Fibroblast of the aortic adventitia (primary cell): ENCODE measurements at places on chromosomes 13 and 19. TPM values are rescaled to one million over a fixed set of nuclear protein-coding genes. Genes with fewer than 3 reads are reported as not detected.

Gene CDX2
- not detected in 2 replicates for total RNA-seq

Gene C19orf85
- not detected in 2 replicates for total RNA-seq

Gene ZNF471
- 2.5 and 11.0 TPM in 2 replicates for total RNA-seq

Gene FUT2
- not detected in 2 replicates for total RNA-seq

Gene SPRY2
- 4.6 and 60.3 TPM in 2 replicates for total RNA-seq

Gene ZNF813
- 2.5 and 4.0 TPM in 2 replicates for total RNA-seq

Gene CYP2F1
- total RNA-seq = not detected in 2 replicates

Gene LGALS4
- total RNA-seq = 0.82 TPM in 1 of 2 replicates, not detected in the other

Gene SH2D3A
- total RNA-seq = not detected in 2 replicates

- DNase-seq = no peak
These were observed 41.1 kb downstream of the OR10H4 start for GRCh38 chr19:15989889-15990288.

DNA sequence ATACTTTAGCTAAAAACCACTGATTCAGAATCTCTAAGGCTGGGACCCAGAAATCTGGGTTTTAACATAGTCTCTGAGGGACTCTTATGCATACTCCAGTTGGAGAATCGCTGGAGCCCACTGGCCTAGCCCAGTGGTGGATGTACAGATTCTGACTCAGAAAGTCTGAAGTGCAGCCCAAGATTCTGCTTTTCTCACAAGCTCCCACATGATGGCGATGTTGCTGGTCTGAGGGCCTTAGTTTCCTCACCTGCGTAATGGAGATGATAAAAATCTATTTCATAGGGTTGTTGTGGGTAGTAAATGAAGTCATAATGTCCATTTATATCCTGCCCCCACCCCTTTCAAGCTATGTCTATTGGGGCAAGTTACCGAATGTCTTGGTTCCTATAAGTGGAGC, 7.7 kb upstream of the CDADC1 start:
- peak; percentile 45 for DNase-seq

- no peak for DNase-seq
These were observed 19.5 kb upstream of the ARL11 start for GRCh38 chr13:49608651-49609331.

GRCh38 chr13:109140479-109141349, 511.3 kb downstream of the MYO16 start:
- no peak for DNase-seq

- peak; percentile 33 for DNase-seq
These were observed 4.0 kb downstream of the EBI3 start for GRCh38 chr19:4233282-4233853.

DNA sequence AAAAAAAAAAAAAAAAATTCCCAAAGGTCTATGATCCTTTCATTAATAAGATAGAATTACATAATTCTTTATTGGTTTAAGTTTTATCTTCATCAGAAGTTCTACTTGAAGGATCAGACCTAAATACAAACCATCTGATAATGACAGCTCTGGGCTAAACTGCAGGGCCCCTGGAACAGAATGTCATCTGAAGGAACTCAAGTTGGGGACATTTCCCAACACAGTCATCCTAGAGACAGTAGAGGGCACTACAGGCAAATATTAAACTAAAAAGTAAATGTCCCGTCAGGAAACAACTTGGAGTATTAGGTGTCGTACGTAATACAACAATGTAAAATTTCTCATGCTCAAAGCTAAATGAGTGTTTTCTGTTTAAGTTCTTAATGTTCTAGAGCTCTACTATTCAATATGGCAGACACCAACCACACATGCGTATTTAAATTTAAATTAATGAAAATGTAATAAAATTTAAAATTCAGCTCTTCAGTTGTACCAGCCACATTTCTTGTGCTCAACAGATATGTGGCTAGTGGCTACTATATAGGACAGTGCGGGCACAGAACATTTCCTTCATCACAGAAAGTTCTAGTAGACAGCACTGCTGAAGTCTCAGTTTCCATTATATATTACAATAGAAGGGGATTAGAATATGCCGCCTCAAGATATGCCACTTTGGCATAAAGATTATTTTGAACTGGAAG, 21.8 kb upstream of the NAXD start:
- DNase-seq = peak; percentile 67

DNA sequence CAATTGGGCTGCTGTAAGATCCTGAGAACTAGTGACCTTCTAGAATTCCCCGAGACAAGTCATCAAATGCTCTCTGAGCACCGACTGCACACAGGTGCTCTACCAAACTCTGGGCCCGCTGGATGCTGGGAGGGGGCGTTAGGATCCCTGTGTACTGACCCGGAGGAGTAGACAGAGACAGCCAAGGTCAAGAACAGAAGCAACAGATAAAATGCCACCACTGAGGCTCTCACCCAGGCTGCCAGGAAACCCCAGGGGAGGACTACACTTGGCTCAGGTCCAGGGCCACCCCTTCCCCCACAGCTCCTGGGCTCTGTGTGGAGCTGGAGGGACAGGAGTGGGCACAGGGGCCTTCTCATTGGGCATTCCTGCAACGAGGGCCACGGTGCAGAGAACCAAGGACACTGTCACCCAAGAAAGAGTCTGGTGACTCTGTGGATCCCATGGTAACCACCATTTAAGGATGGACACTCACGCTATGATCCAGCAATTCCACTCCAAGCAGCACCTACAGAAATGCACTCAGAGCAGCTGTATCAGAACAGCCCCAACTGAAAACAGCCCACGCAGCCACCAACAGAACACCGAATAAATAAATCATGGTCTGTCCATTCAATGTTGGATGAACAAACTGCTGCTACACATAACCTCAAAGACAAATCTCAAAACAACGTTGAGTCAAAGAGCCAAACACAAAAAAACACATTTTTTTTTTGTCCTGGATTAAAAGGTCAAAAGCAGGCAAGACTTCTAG, 16.8 kb upstream of the SLC35E1 start:
- no peak for DNase-seq

DNA sequence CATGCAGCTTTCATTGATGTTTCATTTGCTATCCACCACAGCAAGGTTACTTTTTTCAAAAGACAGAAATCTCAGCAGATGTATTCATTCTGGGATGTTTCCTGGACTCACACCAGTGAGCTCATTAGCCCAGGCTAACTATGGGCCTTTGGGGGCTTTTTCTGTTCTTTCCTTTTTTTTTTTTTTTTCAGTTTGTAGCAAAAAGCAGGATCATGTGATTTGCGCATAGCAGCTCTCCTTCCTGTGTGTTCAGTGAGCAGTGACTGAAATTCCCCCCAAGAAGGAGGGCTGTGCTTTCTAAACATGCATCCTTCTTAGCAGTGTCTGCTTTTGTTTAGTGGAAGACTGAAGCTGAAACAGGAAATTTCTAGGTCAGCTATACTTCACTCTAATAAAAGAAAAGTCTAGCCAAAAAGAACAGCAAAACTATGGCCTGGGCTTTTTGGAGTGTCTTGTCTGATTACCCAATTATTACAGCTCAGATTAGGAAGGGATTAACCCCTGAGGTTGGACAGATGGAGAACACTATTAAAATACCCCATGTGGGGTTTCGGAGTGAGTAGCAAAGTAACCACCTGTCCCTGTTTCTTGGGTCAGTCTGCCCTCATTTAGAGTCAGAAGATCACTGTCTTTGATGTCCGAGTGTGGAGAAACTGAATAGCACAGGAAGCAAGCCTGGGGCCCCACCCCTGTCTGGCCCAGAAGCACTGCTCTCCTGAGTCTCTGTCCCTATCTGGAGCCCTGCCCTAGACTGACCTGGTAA, 8.9 kb upstream of the AMER2 start:
- no peak for DNase-seq

- no peak for DNase-seq
These were observed 28.4 kb downstream of the DIAPH3 start for GRCh38 chr13:60135344-60135743.

DNA sequence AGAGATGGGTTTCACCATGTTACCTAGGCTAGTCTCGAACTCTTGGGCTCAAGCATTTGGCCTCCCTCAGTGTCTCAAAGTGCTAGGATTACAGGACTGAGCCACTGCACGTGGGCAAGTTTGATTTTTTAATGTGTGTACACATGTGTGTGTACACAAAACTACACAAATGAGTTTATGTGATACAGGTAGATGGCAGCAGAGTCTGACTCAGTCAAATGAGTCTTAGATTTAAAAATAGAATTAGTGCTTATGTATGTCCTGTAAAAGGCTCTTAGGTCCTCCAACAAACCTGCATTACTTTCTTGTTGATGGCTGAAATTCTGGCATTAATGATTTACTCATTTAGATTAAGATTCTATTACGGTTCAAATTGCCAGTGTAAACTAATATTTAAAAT, 293.7 kb downstream of the PCDH17 start:
- no peak for DNase-seq

DNA sequence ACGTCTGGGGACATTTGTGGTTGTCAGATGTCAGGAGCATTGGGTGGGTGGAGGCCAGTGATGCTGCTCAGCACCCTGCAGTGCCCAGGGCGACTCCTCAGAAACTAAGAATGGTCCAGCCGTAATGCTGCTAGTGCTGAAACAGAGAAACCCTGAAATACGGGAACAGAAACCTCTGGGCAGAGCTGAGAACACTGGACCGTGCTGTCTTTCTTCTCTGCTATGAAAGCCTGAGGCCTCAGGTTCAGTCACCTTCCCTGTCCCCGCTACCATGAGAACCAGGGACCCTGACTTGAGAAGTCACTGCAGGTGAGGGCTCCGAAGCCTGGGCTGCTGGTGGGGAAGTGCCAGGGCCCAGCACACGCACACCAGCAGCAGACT, 13.4 kb downstream of the CAPS start:
- no peak for DNase-seq

GRCh38 chr13:41613984-41614661, 156.8 kb downstream of the RGCC start:
- peak; percentile 96 for DNase-seq

- DNase-seq = no peak
These were observed 508.4 kb upstream of the MIR17HG start for GRCh38 chr13:90839061-90839460.

- DNase-seq = peak; percentile 75
These were observed 34.7 kb upstream of the ESD start for GRCh38 chr13:46831588-46832194.
